ENCODE measurements at places on chromosomes 4 and X.

DNA sequence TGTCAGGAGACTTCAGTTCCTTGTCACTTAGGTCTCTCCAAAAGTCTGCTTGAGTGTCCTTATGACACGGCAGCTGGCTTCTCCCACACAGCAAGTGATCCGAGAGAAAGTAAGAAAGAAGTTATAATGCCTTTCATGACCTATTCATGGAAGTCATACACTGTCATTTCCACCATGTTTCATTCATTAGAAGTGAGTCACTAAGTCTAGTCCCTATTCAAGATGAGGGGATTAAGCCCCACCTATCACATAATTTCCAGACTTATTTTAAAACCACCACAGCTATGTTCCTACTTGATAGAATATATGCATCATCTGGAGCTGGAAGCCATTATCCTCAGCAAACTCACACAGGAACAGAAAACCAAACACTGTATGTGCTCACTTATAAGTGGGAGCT, 25.2 kb upstream of the COL25A1 start:
- no peaks in the 10 kb centered on the region for H3K27me3 ChIP-seq
- no peaks in the 10 kb centered on the region for H3K4me1 ChIP-seq
- no peak overlapping the region for H3K27ac ChIP-seq
- no peak overlapping the region for H3K4me3 ChIP-seq
- no peak for DNase-seq
- H3K36me3 ChIP-seq = no peaks in the 10 kb centered on the region

DNA sequence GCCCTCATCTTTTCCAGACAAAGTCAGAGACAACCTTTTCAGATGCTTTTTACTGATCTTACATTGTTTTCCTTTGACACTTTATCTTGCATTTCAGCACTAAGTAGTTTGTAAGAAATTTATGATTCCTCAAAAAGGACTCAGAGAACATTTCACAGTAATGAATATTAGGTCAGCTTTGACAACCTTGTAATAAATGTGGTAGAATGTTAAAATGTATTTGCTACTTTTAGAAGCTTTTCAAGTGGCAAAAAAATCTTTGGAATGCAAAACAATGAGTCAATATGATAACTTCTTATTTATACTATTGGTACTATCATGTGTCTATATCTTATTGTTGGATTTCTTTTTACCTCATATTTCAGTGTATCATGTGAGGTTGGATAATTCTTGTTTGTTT, 146.2 kb upstream of the FAT4 start:
- no peak for DNase-seq
- no peak overlapping the region for H3K27ac ChIP-seq
- no peaks in the 10 kb centered on the region for H3K27me3 ChIP-seq

DNA sequence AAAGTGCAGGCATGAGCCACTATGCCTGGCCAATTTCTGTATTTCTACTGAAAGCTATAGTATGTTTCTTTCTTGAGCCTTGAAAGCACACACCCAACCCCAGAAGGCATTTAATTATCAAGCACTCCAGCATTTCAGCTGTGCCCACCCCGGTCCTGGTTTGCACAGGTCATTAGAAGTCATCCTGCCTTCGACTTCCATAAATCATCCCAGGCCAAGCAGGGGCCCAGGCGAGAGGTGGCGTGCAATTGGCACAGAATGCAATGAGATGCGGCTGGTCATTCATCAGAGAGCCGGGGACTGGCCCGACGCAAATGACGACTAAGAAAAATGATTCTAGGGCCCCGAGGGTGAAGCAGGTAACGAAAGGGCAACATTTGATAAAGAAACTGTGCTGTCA, 24.8 kb upstream of the CRMP1 start:
- no peak overlapping the region for H3K27ac ChIP-seq
- H3K4me1 ChIP-seq = no peaks in the 10 kb centered on the region
- no peaks in the 10 kb centered on the region for H3K36me3 ChIP-seq
- no peak overlapping the region for H3K4me3 ChIP-seq
- DNase-seq = no peak

GRCh38 chr4:100290585-100290984, 100.3 kb upstream of the DDIT4L start:
- H3K27ac ChIP-seq = no peak overlapping the region
- no peaks in the 10 kb centered on the region for H3K27me3 ChIP-seq
- DNase-seq = no peak
- H3K36me3 ChIP-seq = no peaks in the 10 kb centered on the region
- H3K4me1 ChIP-seq = no peaks in the 10 kb centered on the region

DNA sequence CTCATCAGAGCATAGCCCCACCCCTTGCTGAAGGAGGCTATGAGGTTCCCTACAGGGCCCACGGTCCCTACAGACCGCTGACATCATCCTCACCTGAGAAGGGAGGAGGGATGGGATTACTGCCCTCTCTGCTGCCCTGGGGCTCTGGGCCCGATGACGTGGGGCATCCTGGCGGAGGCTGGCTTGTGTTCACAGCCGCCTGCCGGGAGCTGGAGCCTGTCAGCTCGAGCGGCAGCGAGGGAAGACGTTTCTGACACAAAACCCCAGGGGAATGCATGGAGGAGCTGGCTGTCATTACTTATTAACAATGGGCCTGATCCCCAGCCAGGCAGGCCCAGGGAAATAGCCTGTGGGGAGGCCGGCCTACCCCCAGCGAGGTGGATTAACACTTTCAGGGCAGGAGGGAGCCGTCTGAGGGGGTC, 106.6 kb upstream of the ATP6AP2 start:
- no peaks in the 10 kb centered on the region for H3K4me1 ChIP-seq
- H3K36me3 ChIP-seq = no peaks in the 10 kb centered on the region
- no peak for DNase-seq

DNA sequence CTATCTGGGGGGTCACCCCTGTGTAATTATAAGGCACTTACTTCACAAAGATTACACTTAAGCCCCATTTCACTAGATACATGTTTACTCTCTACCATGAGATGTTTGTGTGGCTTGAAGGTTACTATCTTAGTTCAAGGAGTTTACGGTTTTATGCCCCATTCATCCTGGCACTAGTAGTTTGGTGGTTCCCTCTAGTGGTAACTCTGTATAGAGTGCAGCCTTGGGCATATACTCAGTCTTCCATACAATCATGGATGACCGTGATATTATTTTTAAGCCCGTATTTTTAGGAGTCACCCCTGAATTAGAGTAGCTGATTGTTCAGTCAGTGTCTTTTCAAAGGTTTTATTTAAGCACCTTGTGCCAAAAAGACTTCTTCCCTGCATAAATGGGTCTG, 109.9 kb upstream of the FAM47C start:
- H3K27ac ChIP-seq = no peak overlapping the region
- DNase-seq = no peak
- H3K4me1 ChIP-seq = no peaks in the 10 kb centered on the region
- no peaks in the 10 kb centered on the region for H3K27me3 ChIP-seq
- H3K36me3 ChIP-seq = no peaks in the 10 kb centered on the region

DNA sequence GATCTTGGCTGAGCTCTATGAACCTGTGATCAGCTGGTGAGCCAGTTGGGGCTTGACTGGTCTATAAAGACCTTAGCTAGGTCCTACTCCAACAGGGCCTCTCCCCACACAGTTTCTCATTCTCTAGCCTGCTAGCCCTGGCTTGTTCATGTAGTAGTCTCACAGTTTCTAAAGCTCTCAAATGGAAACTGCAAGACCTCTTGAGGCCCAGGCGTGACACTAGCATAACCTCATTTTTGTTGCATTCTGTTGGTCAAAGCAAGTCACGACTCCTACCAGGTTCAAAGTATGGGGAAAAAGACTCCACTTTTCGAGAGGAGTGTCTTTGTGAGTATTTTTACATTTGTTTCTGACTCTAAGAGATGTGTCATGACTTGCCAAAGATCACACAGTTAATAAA, 50.9 kb downstream of the CEP44 start:
- DNase-seq = no peak
- no peak overlapping the region for H3K27ac ChIP-seq
- no peaks in the 10 kb centered on the region for H3K36me3 ChIP-seq
- no peaks in the 10 kb centered on the region for H3K4me1 ChIP-seq
- no peak overlapping the region for H3K4me3 ChIP-seq

- H3K36me3 ChIP-seq = no peaks in the 10 kb centered on the region
- no peak overlapping the region for H3K27ac ChIP-seq
- no peaks in the 10 kb centered on the region for H3K27me3 ChIP-seq
- no peak for DNase-seq
Observed at GRCh38 chr4:4994312-4995097, 24.8 kb downstream of the CYTL1 start.

DNA sequence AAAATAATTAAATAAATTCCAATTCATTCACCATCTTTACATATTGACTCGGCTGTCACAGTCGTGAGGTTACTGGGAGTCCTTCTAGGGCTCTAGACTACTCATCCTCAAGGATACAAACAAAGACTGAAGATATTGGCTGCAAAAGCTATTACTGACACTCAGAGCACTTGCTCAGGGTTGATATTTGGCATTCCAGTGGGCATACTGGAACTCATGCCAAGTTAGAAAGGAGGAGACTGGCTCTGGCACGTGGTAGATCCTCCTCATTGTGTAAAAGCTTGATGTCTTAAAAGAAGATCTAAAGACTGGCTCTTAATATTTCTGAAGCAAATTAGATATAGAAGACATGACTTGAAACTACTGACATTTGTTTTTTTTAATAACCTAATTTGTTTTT, 172.7 kb downstream of the GPM6A start:
- no peaks in the 10 kb centered on the region for H3K36me3 ChIP-seq
- no peak overlapping the region for H3K27ac ChIP-seq
- no peak overlapping the region for H3K4me3 ChIP-seq
- H3K27me3 ChIP-seq = no peaks in the 10 kb centered on the region
- no peak for DNase-seq

- H3K36me3 ChIP-seq = no peaks in the 10 kb centered on the region
- no peak overlapping the region for H3K4me3 ChIP-seq
- DNase-seq = no peak
- no peak overlapping the region for H3K27ac ChIP-seq
- no peaks in the 10 kb centered on the region for H3K27me3 ChIP-seq
- H3K4me1 ChIP-seq = no peaks in the 10 kb centered on the region
Observed at GRCh38 chrX:12002876-12003275, 135.4 kb upstream of the FRMPD4 start.

DNA sequence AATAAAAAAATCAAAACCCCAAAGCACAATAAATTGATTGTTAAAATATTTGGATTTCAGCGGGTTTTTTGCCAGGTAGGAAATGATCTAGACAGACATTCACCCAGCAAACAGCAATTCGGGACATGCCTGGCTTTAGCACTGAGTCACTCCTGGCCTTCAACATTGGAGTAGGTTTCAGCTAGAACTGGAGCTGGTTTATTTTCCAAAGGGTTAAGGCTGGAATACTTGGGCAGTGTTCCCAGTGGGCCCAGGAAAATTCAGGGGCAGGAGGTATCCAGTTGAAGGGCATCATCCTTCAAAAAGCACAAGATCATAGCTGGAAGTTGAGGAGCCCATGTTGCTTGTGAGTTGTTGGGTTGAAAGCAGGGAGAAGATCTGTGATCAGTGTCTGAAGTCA, 41.0 kb downstream of the TXLNG start:
- peaks cover 17% of the 10 kb centered on the region for H3K4me1 ChIP-seq
- no peak for DNase-seq
- no peak overlapping the region for H3K4me3 ChIP-seq
- H3K36me3 ChIP-seq = peaks cover 7% of the 10 kb centered on the region

DNA sequence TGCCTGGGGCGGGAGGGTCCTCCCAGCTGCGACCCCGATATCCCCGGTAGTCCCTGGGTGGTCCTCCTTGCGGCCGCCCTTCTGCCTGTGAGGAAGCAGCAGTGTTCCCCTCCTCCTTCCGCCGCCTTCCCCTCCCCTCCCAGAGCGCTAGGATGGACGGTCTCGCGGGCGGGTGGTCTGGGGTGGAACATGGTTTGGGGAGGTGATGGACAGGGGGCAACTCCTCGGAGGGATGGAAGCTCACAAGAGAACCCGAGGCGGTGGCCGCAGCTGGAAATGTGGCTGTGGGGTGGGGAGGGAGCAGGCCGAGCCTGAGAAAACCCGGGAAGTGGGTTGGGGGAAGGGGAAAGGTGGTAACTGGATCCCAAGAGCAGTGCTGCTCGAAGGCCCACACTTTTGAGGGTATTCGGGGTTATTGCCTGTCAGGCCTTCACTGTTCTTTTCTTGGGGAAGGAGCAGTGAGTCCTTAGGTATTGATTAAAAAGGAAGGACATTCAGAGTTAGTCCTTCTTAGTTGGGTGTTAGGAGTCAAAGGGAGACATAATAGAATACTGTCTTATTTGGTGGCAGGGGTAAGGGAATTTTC, 581 bp downstream of the UBE2K start:
- peaks cover 25% of the 10 kb centered on the region for H3K4me1 ChIP-seq
- DNase-seq = no peak
- no peaks in the 10 kb centered on the region for H3K36me3 ChIP-seq
- H3K27ac ChIP-seq = peak overlapping the region; percentile 92
- no peaks in the 10 kb centered on the region for H3K27me3 ChIP-seq

- H3K4me3 ChIP-seq = no peak overlapping the region
- DNase-seq = no peak
- H3K27me3 ChIP-seq = no peaks in the 10 kb centered on the region
Observed at GRCh38 chr4:133996431-133997121, 205.0 kb downstream of the PABPC4L start.

GRCh38 chr4:41281038-41281634, 24.4 kb downstream of the UCHL1 start:
- no peak overlapping the region for H3K4me3 ChIP-seq
- no peaks in the 10 kb centered on the region for H3K27me3 ChIP-seq
- DNase-seq = peak; percentile 8
- no peaks in the 10 kb centered on the region for H3K4me1 ChIP-seq
- H3K27ac ChIP-seq = no peak overlapping the region

DNA sequence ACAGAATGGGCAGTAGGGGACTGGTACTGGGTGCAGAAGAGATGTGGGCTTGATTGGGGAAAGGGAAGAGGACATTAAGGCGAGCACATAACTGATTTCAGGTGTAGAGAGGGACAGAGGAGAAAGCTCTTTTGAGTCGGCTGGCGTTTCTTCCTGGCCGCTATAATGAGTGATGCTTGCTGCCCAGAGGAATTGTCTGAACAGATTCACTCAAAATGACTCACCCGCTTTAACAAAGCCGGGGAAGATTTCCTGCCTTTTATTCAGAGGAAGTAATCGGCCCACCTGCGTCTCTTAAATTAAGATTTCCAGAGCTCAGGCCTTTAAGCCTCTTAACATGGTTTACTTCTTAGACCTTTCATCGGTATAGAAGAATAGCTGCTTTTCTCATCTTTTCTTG, 102.1 kb upstream of the AP1S2 start:
- H3K4me3 ChIP-seq = no peak overlapping the region
- H3K36me3 ChIP-seq = no peaks in the 10 kb centered on the region
- H3K27me3 ChIP-seq = no peaks in the 10 kb centered on the region
- DNase-seq = no peak

GRCh38 chrX:20527558-20528011, 260.9 kb upstream of the RPS6KA3 start:
- H3K4me1 ChIP-seq = no peaks in the 10 kb centered on the region
- H3K27ac ChIP-seq = no peak overlapping the region
- H3K27me3 ChIP-seq = no peaks in the 10 kb centered on the region
- DNase-seq = no peak

GRCh38 chr4:137705171-137705783, 173.0 kb upstream of the PCDH18 start:
- H3K4me1 ChIP-seq = peaks cover 31% of the 10 kb centered on the region
- H3K4me3 ChIP-seq = peak overlapping the region; percentile 8
- DNase-seq = no peak
